ENCODE measurements at places on chromosomes 11 and 22.

DNA sequence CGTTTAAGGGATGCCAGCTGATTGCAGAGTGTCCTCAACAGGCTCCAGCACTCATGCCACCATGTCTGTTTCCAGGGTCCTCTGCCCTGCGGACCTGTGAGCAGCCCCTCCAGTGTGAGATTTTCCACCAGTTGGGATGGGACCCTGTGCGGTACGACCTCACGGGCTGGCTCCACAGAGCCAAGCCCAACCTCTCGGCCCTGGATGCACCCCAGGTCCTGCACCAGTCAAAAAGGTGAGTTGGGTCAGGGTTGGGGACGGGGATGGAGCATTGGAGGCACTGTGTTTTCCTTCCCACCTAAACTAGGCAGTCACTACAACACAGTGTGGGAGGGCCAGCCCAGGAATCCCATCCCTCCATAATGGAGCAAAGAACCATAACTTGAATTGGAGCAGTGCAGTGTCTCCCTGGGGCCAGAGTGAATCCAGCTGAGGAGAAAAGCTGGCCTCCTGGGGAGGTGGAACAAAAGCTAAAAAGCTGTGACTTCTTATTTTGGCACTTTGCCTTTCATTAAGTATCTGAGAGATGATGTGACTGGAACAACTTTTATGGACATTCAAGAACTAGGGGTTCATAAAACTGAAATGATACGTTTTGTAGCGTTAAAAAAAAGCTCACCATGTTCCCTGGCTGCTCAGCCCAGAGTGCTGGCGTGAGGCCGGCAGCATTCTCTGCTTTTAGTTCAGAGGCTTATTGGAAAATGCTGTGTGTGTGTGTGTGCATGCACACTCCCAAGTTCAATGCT lies 101.8 kb downstream of the MYO18B start:
- no peak for DNase-seq

- DNase-seq: no peak
These were observed 5.5 kb upstream of the FADS3 start for GRCh38 chr11:61896665-61897386.

GRCh38 chr11:134118006-134118405 lies 49.1 kb downstream of the JAM3 start:
- DNase-seq: no peak

GRCh38 chr11:88596786-88597185 lies 259.2 kb upstream of the CTSC start:
- no peak for DNase-seq

DNA sequence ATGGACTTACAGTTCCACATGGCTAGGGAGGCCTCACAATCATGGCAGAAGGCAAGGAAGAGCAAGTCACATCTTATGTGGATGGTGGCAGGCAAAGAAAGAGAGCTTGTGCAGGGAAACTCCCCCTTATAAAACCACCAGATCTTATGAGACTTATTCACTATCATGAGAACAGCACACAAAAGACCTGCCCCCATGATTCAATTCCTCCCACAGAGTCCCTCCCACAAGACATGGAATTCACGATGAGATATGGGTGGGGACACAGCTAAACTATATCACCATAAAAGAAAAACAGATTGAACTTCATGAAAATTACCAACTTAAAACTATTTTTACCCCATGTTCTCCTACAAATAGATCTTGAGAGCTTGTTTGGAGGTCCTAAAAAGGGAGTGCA lies 19.6 kb downstream of the ENTHD1 start:
- no peak for DNase-seq

GRCh38 chr11:10918275-10918674 lies 60.4 kb upstream of the ZBED5 start:
- no peak for DNase-seq

GRCh38 chr11:131754671-131755070 lies 384.3 kb downstream of the NTM start:
- DNase-seq: no peak

All from stimulated activated CD8-positive, alpha-beta memory T cell treated with anti-CD3 and anti-CD28 coated beads, Interleukin-4, amount 100 ng/mL, for 1 hour (primary cell).